A549 treated with RU486 at 1 μM for 4 hours (cell line): ENCODE measurements at places on chromosomes 4 and X. TPM values are rescaled to one million over a fixed set of nuclear protein-coding genes. Genes with fewer than 3 reads are reported as not detected.

Gene GPR173
- not detected in 5 replicates for total RNA-seq

Gene CXCL5
- total RNA-seq: 28.2 to 55.2 TPM (median 49.5 TPM) in 5 replicates

Gene SRPK3
- 0.02 to 0.05 TPM (median 0.02 TPM) in 3 of 5 replicates, not detected in the others for total RNA-seq

Gene VCX3B
- not detected in 5 replicates for total RNA-seq

Gene GLOD5
- not detected in 5 replicates for total RNA-seq

Gene IL1RAPL1
- total RNA-seq: not detected in 5 replicates

Gene TEX13D
- not detected in 5 replicates for total RNA-seq

Gene MAGEE2
- not detected in 5 replicates for total RNA-seq

Gene DUX4
- not detected in 5 replicates for total RNA-seq

Gene FANCB
- 0.65 to 4.6 TPM (median 3.4 TPM) in 5 replicates for total RNA-seq

Gene IL2
- total RNA-seq: not detected in 5 replicates

Gene SMARCA1
- 26.9 to 59.2 TPM (median 46.6 TPM) in 5 replicates for total RNA-seq

Gene CNGA1
- total RNA-seq: 0.14 to 0.51 TPM in 2 of 5 replicates, not detected in the others

Gene MRFAP1
- 229 to 278 TPM (median 247 TPM) in 5 replicates for total RNA-seq

Gene CCDC120
- 2.8 to 4.2 TPM (median 3.6 TPM) in 5 replicates for total RNA-seq

Gene BCLAF3
- 1.3 to 3.9 TPM (median 3.6 TPM) in 5 replicates for total RNA-seq

Gene UGT2B11
- 0.11 to 0.14 TPM in 2 of 5 replicates, not detected in the others for total RNA-seq

Gene CLDN22
- total RNA-seq: not detected in 5 replicates
